ENCODE measurements at places on chromosomes 1 and 21.

DNA sequence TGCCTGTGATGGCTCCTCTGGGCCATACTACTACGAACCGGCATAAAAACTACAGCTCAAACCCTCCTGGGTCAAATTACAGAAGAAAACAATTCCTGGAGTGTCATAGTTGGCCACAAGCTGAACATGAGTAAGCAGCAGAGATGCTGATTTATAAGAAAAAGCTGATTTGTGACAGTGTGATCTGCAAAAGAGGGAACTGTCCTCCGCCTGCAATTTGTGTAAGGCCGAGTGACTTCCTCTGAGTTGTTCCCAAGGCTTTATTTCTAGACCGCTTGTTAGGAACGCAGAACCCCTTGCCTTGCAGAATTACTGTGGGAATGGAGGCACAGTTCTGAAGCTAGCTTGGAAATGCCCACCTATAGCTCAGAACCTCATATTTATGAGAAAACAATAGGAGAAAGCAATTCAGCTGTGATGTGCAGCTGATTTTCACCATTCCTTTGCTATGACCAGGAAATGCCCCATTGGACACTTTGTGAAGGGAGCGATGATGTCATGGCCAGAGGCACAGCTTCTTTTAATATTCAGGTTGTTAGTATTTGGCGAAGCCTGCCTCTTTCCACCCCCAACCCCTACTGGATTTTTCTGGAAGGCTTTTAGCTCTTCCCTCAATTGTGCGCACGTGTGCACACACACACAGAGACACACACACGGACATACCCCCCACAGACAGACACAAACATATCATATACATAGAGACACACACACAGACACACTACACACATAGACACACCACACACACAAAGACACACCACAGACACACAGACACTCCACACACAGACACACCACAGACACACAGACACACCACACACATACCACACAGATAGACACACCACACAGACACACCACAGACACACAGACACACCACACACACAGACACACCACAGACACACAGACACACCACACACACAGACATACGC is 47.6 kb downstream of the IER5 start:
- DNase-seq: no peak

GRCh38 chr1:205589618-205590456 is 42.0 kb downstream of the ELK4 start:
- no peak for DNase-seq

DNA sequence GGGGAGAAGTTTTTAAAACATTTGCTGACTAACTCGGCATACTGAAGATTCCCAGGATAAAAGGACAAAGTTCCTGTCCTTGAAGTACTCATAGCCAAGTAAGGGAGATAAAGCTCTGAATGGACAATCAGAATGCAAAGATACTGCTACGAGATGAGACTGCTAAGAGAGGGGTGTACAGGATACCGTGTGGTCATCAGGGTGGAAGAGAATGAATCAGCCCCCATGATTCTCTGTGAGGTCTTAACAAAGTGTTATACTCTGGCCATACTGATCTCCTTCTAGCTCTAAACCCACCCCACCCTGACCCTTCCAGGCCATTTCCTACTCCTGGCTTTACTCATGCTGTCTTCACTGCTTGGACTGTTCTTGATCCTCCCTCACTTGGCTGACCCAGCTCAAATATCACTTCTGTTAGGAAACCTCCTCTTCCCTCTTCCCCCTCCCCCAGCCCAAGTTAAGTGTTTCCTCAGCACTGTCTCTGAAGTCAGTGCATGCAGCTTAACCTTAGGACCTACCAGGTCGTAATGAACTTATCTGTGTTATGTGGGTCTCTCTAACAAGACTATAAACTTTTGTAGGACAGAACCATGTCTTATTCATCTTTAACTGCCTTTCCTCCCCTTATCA is 15.8 kb upstream of the MAGOH start:
- DNase-seq: no peak

GRCh38 chr1:67158401-67158800 is 7.9 kb upstream of the IL23R start:
- DNase-seq: no peak

- DNase-seq: no peak
Observed at GRCh38 chr1:197391303-197392226, 123.5 kb downstream of the CRB1 start.

DNA sequence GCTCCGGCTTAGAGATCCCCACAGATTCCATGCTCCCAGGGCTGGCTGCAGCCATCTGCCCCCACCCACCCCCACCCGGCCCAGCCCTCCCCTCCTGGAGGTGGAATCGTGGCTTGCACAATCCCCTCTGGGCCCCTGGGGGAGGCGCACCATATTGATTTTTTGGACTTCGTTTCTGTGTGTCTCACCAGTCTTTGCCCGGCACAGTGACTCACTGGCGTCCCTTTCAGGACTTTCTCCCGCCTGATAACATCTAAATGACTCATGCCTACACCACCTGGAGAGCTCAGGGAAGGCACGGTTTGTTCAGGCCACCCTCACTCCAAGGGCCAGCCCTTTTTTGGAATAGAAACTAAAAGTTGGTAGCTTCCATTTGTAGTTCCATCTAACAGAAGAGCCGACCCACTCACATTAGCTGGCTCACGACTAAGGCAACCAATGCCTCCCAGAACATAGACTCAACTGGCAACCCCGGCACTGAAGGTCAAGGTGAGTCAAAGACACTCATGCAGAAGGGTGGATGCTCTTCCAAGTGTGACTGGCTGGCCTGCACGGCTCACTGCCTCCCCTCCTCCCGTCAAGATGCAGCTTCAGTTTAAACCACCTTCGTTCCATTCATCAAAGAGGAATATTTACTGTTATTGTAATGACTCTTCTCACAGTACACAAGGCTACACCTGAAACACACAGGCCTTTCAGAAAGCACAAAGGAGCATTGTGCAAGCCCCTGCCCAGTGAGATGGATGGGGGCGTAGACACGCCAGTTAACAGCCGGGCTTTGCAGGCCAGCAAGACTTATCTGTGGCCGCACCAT is 18.1 kb upstream of the ETS2 start:
- DNase-seq: no peak

DNA sequence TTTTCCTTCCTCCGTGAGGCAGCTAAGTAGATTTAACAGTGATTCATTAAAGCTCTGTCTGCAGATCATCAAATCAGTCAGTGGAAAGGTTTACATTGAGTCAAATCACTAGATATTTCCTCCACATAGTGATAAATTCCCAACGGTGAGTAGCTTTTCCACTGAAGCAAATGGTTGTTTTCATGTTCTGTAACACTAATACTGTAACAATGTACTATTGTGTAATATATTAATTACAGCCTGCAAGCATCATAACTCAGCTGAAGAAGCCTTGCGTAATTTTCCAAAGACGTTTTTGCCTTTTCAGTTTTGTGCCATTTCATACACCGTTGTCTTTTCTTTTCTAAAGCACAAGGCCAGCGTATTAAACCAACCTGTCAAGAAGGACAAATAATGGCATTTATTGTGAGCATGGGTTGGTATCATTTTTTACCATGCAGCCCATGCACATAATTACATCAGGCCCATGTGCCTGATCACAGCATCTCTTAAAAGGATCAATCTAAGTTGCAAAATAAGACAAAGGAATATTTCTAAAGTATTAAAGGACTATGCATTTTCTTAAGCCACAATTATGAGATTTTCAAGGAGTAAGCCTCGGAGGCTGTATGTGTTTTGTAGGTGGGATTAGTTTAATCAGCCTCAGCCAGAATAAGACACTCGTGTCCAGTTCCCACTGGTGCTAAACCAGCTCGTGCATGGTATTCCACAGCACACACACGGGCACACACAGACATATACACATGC is 16.7 kb upstream of the PDE9A start:
- no peak for DNase-seq

DNA sequence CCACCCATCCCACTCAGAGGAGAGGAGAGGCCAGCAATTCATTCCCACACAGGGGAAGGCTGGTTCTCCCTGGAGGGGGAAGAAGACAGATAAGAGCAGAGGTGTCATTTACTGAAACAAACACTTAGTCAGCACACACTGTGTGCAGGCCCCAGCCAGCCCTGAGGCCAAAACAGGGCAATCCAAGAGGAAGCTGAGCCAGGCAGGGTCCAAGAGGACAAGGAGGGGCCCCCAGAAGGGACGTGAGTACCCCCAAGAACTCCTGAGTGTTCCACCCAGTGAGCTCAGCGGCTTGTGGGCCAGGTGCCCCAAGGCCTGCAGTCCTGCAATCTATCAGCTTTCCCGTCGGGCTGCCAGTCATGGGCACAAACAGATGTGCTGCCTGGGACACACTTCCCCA is 15.8 kb downstream of the ADGRB2 start:
- DNase-seq: no peak

DNA sequence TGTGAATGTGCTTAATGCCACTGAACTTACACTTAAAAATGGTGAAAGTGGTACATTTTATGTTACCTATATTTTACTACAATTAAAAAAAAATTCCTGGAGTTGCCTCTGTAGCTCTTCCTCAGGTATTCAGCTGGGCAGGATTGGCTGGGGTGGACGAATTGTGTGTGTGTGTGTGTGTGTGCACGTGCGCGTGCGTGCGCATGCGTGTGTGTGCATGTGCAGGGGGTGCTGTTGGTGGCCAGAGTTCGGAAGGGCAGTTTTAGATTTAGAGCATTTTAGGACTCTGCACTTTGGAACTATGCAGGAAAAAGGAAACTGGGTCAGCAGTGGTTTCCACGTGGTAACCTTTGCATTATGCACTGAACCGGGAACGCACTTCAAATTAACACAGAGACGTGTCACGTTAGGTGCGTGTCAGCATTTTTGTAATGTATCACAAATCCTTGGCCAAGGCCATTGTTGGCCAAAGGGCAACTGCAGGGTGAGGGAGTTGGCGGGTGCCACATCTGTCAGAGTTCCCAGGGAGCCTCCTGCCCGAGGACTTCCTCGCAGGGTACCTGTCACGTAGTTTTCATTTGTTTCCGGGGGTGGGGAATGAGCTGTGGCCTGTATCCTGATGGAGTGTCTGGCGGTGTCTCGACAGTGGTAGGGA is 312.8 kb downstream of the CAMTA1 start:
- DNase-seq: no peak

- DNase-seq: no peak
Observed at GRCh38 chr21:15062606-15062965, 2.2 kb downstream of the NRIP1 start.

- DNase-seq: no peak
Observed at GRCh38 chr1:85940656-85941306, 215.8 kb downstream of the COL24A1 start.

DNA sequence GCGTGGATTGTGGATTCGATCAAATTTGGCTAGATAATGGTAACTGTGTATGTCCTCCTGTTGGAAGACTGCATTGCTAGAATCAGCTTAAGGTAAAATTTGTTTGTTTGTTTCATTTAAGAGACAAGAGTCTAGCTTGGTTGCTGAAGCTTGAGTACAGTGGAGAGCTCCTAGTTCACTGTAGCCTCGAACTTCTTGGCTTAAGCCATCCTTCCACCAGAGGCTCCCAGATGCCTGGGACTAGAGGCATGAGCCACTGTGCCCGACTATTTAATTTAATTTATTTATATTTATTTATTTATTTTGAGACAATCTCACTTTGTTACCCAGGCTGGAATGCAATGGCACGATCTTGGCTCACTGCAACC is 1.5 kb downstream of the PHACTR4 start:
- no peak for DNase-seq

GRCh38 chr1:116316373-116316772 is 56.7 kb upstream of the ATP1A1 start:
- DNase-seq: no peak

DNA sequence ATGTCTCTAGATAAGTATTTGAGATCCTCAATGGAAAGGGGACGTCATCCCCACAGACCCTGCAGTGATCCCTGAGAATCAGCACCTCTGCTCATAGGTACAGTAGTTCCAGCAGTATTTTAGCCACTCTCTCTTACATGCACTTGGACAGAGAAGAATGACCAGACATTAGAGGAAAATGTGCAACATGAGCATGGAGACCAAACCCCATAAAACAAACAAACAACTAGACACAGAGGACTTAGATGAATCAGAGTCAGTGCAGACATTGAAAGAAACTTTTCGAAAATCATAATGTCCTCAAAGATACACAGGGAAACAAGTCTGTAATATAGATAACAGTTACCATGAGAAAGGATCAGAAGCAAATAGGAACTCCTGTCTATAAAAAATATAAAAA is 108.2 kb downstream of the LYPLAL1 start:
- no peak for DNase-seq

- no peak for DNase-seq
Observed at GRCh38 chr21:40636026-40636425, 210.9 kb downstream of the DSCAM start.

DNA sequence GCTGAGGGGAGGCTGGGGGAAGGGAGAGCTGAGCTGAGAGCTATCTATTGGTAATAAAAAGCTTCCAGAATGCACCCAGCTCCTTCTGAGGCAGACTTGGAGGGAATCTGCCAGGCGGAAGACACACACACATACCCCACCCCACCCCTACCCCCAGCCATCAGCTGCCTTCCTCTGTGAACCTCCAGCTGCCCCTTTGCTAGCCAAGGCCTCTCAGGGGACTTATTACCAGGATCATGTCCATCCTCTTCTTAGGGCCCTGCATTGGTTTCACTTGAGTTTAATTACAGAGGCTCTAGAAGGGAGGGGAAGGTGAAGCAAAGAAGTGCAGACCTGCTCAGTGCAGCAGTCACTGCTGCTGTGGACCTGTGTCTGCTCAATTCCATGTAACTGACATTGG is 156.4 kb downstream of the OMA1 start:
- no peak for DNase-seq

DNA sequence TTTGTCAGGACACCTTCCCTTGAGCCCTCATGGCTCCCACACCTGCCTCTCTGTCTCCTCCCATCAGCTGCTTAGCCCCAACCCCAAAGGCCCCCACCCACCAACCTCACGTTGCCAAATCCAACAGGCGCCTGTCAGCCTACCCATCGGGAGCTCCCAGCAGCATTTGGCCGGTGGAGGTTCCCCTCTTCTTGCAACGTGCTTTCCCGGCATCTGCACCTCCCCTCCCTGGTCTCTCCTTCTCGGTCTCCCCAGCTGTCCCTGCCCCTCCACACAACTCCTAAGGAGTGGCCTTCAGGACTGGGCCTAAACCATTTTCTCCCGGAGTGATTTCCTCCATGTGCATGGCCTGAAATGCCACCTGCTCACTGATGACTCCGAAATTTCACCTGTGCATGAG is 71.9 kb downstream of the KLHDC7A start:
- no peak for DNase-seq

Measured in activated CD4-positive, CD25-positive, alpha-beta regulatory T cell (primary cell).